ENCODE measurements at places on chromosomes 7 and 10. TPM values are rescaled to one million over a fixed set of nuclear protein-coding genes. Genes with fewer than 3 reads are reported as not detected.

DNA sequence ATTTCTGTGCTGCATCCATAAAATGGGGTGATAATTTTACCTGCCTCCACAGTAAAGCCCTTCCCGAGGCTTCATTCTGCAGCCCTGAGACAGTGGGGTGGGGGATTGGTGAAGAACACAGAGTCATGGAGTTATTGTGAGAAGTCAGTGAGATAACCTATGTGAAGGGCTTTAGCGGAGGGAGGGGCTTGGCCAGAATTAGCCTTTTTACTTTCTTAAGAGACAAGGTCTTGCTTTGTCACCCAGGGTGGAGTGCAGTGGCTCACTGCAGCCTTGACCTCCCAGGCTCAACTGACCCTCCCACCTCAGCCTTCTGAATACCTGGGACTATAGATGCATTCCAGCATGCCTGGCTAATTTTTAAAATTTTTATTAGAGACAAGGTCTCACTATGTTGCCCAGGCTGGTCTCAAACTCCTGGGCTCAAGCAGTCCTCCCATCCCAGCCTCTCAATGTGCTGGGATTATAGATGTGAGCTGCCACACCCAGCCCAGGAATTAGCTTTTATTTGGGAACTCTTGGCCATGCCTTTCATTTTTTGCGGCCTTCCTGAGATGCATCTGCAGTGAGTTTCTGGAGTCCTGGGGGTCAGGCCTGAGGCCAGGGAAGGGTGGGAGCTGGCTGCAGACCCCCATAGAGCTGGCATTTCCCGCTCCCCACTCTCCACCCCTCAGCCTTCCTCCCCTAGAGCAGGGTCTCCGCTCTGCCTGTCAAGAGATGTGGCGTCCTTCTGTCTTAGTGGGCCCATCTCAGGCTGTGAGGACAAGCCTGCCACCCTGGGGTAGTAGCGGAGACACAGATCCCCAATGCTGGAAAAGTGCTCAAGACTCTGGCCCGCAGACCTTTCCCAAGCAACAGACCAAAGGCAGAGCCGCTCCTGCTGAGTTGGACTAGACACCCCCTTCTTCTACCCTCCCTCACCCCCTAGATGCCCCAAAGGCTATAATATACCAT is 77.0 kb downstream of the ZMIZ1 start:
- no peak for DNase-seq

- no peak for DNase-seq
Measured at GRCh38 chr10:4721999-4722753, 103.8 kb upstream of the AKR1E2 start.

GRCh38 chr7:28512668-28513440 is 100.5 kb downstream of the CREB5 start:
- DNase-seq = no peak

- DNase-seq = no peak
Measured at GRCh38 chr10:63464402-63465292, 1.1 kb downstream of the JMJD1C start.

DNA sequence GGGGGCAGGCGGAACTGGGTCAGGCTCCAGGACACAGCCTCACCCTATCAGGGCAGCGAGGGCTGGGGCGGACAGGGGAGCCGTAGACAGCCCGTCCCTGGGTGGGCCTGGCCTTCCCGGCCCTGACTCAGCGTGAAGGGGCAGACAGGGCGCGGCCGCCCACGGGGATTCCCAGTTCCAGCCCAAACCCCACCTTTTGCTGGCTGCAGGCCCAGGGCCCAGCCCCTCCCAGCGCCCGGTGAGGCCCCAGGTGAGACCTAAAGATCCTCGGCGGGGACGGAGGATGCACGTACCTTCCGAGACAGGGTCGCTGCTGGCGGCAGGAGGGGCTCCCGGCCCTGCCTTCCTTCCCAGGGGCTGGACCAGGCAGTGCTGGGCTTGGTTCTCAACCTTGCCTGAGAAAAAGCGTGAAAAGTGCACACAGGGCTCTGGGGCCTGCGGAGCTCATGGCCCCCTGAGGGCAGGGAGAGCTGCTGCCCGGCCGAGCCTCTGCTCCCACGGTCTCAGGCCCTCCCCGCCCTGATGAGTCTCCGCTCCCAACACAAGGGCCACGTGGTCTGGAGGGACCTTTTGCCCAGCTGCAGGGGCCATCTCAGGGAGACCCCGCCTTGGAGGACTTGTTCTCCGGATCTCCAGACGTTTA is 43.9 kb upstream of the DNAJB6 start:
- no peak for DNase-seq

DNA sequence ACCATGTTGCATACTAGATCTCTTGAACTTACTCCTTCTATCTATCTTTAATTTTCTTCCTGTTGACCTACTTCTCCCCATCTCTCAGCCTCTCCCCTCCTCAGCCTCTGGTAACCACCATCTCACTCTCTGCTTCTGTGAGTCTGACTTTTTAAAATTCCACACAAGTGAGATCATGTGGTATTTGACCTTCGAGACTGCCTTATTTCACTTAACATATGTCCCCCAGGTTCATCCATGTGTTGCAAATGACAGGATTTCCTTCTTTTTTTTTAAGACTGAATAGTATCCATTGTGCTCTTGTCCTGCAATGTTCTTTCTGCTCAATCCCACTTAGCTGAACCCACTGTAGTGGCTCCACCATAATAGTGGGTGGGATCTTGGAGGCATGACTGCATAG is 51.4 kb upstream of the DNAJC1 start:
- DNase-seq = no peak

The PIK3CG gene
- total RNA-seq = 6.0 TPM

Measured in omental fat pad (tissue), 4 donors.